GOT3 (cell line): ENCODE measurements at places on chromosomes 5 and 9.

- DNase-seq = no peak
These were observed 120.0 kb downstream of the DAB2IP start for GRCh38 chr9:121771418-121771817.

GRCh38 chr5:44987026-44987425 is 178.3 kb downstream of the MRPS30 start:
- DNase-seq = no peak

DNA sequence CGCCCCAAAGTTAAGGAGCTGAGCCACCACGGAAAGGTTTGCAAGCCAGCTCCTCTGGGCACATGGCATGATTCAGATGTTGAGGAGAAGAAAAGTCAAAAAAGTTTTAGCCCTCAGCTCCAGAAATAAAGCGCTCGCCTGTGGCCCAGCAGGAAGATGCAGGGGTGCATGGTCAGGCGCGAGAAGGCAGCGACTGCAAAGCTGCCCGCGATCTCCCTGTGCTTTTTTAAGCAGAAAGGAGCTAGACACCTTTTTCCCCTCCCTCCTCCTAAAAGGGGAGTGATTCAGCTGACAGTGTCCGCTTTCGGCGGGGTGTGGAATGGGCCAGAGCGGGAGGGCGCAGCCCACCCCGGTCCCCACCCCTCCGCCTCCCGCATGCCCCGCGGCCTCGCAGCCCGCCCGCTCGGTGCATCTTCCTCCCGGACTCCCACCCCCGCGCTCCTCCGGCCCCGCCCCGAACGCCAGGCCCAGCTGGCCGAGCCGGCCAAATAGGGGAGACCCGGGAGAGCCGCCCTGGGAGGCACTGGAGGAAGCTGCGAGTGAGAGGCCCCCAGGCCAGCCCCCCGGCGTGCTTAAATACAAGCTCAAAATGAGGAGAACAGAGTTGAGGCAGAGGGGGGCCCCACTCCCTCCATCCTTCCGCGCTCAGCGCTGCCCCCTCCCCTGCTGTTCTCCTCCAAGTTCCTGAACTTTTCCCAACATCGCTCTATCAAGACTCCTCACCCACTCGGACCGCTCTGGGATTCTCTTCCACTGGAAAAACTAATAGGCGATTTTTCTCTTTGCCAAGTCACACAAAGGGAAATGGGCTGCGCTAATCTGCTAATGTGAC is at the start of gene ADAMTS12:
Gene ADAMTS12, minus strand, starts transcription at position 203 of the 832 bp plus-strand sequence. Its CDS starts 134 bp downstream, at position 69.
- DNase-seq = peak; percentile 30

DNA sequence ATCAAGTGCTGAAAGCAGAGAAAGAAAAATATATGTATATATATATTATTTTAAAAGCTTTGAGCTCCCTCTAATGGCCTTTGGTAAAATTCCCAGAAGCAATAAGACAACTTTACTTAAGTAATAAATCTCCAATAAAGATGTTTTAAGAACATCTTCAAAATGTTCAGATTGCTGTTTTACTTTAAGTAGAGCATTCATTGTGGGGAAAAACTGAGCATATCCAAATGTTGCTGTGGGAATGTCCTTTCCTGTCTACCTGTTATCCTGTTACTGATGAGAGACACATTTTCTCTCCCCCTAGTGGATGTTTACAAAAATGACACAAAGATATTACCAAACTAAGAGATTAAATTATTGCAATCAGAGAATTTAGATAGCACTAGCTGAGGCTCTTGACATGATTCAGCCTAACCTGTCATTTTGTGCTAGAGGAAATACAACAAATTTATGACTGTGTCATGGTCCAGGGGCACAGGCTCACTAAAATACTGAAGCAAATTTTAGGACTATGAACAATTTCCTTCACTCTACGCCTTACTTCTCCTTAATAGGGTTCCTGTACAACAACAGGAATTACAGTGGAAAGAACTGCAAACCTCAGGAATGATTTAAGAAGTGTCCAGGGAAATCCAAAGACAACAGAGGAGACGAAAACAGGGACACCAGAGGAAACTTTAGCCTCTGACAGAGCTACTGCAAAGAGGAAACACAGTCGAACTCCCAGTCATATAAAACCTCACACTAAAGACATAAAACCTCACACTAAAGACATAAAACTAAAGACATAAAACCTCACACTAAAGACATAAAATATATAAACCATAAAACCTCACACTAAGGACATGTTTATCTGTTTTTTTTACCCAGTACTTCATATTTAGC is 24.3 kb upstream of the PRRC1 start:
- DNase-seq = no peak

DNA sequence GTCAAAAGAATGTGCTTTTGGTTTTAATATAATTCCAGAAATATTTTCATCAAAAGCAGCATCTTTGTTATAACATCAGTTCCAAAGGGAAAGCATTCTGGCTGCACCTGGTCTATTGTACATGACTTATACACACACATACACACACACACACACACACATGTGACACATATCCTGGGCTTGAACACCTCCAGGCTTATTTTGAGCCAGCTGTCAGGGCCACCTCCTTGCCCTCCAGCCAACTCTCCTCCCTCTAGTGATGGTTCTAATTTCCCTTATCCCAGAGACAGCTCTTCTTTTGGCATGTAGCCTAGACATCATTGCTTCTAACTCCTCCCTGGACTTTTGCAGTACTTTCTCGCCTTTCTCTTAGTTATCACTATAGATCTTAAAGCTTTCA is 115.0 kb downstream of the PIK3R1 start:
- DNase-seq = no peak

DNA sequence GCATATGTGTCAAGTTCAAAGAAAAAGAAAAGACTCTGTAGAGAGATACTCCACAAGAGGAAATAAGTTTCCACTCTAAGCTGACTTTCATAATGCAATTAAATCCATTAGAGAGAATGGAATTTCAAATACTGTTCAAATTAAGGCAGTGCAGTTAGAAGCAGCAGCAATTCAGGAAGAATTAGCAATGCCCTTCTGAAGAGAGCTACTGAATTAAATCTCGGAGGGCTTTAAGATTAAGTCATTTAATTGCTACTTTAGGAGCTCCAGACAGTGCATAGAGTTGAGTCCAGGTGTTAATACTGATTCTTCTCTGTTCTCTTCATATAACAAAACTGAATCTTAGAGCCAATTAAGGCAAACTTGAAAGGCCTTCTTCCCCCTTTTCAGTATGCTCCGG is 8.5 kb downstream of the CDH12 start:
- DNase-seq = no peak

DNA sequence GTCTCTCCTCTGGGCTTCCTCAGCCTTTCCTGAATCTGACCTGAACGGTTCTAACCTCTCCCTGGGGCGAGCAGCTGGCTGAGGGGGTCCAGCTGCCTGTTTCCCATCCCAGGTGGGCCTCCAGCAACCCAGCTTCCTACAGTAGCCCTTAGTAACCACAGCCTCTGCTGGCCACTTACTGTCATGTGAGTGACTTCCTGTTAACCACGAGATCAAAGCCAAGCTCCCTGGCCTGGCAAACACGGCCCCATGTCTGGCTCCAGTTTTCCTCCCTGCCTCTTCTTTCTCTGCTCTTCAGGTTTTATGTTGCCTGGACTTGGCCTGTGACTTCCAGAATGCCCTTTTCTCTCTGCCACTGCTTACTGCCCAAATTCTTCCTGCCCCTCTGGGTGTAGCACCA is 47.2 kb upstream of the DAB2IP start:
- no peak for DNase-seq

GRCh38 chr5:5046680-5047502 is 93.2 kb upstream of the ADAMTS16 start:
- DNase-seq = no peak

DNA sequence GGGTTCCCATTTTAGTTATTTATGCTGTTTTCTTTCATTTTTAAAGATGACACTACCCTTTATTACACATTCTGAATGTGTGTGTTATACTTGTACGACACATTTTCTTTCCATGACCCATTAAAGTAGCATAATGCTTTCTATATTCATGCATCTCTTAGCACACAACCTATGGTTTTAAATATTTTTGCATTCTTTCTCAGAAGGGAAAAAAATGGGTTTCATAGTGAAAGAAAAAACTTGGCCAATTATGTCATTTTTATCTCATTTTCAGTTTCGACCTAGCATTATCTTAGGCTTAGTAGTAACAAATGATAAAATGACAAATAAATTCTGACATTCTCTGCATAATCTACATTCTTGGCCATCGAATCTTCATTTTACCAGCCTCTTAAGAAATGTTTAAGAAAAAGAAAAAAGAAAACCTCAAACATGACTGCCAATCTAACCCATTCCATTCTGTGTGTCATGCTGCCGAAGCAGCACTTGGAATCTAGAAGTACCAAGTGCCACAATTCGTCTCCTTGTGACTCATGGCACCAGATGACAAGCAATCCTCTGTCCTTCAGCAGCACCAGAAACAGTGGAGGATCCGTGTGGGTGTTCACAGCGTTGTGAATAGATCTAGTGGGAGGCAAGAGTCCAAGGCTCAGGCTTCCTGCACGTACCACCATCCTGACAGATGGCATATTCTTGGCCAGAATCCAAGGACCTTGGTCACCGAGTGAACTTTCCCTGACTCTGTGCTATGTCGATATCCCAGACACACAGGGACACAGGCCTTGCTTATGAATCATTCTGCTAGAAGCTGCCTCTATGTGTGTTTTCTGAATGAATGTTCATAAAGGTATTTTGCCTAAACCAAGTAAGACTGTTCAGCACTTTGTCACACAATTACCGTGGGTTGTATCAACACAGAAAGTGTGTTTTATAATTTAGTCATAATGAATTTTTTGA is 502.7 kb downstream of the NR2F1-AS1 start:
- DNase-seq = peak; percentile 39

GRCh38 chr5:2128686-2129355 is 246.1 kb upstream of the IRX4 start:
- no peak for DNase-seq

- no peak for DNase-seq
These were observed 408.7 kb downstream of the TLE4 start for GRCh38 chr9:79980432-79980831.

- no peak for DNase-seq
These were observed 129.3 kb upstream of the SEMA6A start for GRCh38 chr5:116703941-116704340.

GRCh38 chr9:2418619-2419018 is 203.0 kb upstream of the VLDLR start:
- no peak for DNase-seq

- no peak for DNase-seq
These were observed 2.5 kb upstream of the BASP1 start for GRCh38 chr5:17214893-17215292.

GRCh38 chr5:169416583-169417196 is 115.8 kb upstream of the SLIT3 start:
- peak; percentile 89 for DNase-seq

DNA sequence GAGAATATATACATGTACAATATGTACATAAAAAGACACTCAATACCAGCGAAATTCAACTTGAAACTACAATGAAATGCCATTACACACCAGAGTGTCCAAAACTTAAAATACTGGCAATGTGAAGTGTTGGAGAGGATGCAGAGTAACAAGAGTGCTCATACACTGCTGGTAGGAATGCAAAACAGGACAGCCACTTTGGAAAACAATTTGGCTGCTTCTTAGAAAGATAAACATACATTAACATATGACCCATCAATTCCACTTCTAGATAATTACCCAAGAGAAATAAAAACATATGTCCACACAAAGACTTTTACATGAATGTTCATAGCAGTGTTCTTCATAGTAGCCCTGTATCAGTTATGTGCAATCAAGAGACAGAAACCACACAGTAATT is 39.4 kb upstream of the BARX1 start:
- no peak for DNase-seq
